Heart right ventricle (tissue), 16 donors: ENCODE measurements at places on chromosomes 5 and 9.
A peak's percentile ranks its signal among the peaks of the same experiment; 100 is the strongest.

- DNase-seq, result no peak
Observed at GRCh38 chr9:128862401-128862851, 19.3 kb downstream of the KYAT1 start.

- DNase-seq, result no peak
Observed at GRCh38 chr9:91868732-91869391, 81.2 kb downstream of the ROR2 start.

GRCh38 chr5:9112520-9113291 lies 433.2 kb downstream of the SEMA5A start:
- DNase-seq, result no peak

DNA sequence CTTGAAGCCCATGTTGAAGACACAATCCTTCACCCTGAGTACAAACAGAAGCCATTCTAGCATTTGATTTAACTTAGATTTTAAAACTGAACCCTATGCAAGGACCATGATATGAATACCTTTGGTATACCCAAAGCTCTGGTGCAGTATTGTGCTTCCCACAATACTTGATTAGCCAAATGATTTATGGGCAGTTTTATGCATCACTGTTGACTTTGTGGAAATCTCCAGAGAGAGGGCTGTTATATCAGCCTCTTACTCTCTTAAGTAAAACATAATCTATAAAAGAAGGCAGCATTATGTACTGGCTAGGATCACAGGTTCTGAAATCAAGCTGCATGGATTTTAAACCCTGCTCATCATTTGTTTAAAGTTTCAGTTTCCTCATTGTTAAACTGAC lies 762.8 kb downstream of the EFNA5 start:
- no peak for DNase-seq

DNA sequence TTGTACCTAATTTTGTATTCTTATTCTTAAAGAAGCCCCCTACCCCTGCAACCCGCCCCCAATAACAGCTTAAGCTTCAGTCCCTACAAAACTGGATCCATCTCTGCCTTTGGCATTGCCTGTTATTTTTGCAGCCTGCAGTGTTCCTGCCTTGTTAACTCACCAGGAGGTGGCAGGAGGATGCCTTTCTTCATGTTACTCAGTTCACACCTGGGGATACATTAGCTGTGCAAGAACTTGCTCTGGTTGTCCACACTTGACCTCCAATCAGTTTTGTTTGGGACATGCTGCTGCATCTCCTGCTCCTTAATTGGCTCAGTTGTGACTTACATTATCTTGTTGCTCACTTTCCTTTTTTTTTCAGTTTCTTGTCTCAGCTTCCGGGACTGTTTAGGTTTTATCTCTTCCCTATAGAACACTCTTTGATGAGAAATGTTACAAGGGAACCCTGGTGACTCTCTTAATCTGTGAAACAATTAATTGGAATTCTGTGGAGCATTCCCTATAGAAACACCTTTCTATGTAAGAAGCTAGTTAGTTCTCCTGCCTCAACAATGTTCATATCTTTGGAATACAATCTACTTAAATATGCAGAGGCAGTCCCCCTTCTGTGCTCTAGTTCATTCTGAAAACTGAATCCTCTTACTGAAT lies 467.7 kb upstream of the ACO1 start:
- DNase-seq, result no peak

DNA sequence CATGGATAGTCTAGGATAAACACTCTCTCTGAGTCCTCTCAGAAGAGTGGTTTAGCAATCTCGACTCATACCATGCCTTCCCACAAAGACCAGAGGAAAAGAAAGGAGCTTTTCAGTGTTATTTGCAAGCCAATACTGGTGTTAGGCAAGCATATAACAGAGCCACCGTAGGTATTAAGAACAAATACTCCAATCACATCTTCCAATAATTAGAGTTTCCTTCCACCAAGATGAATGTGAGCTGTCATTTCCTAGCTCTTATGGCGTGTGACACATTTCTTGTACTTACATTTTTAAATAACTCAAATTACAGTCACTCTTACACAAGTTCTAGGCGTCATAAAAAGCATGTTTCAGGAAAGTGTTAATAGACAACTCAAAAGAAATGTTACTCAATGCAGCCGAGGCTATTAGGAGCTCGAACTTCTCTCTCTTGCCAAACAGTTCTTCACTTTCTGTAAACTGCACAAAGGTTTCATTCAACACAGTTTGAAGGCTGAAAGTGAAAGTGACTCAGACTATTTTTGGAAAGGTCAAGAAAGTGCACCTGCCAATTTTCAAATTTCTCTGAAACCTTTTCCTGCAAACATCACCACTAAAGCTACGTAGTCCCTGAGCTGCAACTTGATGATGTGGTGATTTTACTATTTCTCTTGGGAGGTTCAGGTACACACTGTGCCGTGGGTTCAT lies 153.8 kb downstream of the AUH start:
- no peak for DNase-seq

GRCh38 chr9:109745335-109746283 lies 34.4 kb upstream of the PALM2AKAP2 start:
- peak; percentile 66 for DNase-seq

- DNase-seq, result no peak
Observed at GRCh38 chr5:9947225-9947714, 302.4 kb downstream of the ATPSCKMT start.

GRCh38 chr5:146005723-146006122 lies 69.3 kb downstream of the SH3RF2 start:
- DNase-seq, result no peak

DNA sequence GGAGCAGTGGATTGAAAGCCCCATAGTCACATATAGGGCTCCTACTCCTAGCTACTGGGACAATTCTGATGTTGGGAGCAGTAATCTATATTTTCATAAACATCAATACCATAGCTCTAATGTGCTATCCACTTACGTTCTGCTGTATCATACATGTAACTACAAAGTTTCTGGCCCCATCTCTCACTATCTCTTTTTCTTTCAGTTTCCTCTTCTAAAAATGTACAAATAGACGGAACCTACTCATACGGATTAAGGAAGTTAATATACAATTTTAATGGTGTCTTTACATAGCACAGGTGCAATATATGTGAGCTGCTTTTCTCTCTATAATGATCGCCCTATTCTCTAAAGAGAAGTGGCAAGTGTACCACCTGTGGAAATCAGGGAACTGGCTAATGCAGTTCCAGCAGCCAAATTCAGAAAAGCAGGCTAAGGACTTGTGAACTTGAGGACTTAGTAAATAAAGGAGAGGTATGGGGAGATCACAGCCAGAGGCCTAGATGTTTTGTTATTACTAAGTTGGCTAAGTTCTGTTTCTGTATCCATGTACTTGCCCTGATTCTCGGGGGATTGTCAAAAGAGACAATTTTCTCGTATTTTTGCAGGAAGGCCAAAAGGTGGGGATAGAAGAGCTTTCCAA lies 1021.9 kb downstream of the CDH12 start:
- no peak for DNase-seq

DNA sequence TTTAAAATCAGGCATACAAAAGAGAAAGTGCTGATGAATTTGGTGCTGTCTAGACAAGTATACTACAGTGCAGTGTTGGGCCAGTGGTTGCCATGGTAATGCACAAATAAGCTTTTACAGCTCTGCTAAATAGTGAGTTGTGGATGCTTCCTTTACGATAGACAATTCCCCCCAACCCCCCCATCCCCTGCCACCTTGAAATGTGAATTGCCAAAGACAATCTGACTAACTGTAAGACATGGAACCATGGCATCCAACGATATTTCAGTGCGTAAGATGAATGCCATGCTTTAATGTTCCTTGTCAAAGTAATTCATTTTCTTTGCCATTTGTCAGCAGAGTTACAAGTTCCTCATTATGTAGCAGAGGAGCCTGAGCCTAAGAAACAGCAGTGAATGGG lies 91.5 kb upstream of the NREP start:
- DNase-seq, result no peak

DNA sequence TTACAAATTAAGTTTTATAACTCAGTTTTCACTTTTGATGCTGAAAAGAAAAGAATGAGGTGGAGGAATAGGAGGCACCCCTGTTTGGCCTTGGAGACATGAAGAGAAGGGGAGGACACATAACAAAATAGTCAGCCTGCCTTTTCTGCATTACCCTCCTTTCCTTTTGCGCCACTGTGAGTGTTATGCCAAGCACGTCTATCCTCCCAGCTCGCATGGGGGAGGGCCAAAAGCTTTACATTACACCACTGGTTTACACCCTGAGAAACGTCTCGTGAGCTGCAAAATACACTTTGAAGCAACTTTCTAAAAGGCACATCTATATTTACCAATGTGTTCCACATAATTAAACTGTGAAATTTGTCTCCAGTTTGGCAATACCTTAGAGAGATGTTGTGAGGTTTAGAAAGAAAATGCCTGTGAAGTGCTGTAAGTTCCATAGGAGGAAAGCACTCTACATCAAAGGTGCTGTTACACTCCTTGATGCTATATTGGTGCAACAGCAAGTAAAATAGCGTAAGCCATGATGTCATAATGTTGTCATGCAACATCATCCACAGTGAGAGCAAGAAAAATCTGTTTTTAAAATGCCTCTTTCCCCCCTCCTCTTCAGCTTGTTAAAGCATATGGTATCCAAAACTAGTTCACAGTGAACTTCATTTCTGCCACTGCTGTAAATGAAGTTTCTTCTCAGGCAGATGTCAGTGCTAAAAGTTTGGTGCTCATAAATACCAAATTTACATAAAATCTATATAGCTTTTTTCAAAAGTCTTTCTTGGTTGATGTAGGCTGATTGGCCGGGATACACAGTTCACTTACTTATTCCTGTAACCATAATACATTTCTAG lies 50.3 kb downstream of the CETN3 start:
- no peak for DNase-seq

DNA sequence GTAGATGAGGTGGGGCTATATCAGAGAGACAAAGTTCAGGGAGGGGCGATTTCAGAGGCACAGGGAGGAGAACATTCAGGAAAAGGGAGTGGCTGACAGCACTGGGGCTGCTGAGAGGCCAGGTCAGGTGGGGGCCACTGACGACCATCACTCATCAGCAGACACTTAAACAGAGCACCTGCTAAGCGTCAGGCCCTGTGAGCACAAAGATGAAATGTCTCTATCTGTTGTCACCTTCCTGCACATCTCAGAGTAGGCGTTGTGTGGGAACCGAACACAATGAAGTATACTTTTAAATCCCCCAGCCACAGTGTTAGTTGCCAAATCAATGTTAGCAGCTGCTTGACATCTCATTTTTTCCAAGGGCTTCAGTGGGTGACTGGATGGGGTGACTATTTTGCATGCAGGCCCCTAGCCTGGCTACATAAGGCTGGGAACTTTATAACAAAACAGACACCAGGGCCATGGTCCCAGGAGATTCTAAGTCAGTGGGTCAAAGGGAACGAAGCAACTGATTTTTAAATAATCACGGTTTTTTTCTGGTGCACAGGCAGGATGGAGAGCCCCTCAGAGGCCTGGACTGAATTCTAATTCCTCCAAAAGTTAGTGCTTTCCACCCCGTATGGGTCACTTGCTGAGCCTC lies 31.1 kb upstream of the ANKRD18A start:
- no peak for DNase-seq

DNA sequence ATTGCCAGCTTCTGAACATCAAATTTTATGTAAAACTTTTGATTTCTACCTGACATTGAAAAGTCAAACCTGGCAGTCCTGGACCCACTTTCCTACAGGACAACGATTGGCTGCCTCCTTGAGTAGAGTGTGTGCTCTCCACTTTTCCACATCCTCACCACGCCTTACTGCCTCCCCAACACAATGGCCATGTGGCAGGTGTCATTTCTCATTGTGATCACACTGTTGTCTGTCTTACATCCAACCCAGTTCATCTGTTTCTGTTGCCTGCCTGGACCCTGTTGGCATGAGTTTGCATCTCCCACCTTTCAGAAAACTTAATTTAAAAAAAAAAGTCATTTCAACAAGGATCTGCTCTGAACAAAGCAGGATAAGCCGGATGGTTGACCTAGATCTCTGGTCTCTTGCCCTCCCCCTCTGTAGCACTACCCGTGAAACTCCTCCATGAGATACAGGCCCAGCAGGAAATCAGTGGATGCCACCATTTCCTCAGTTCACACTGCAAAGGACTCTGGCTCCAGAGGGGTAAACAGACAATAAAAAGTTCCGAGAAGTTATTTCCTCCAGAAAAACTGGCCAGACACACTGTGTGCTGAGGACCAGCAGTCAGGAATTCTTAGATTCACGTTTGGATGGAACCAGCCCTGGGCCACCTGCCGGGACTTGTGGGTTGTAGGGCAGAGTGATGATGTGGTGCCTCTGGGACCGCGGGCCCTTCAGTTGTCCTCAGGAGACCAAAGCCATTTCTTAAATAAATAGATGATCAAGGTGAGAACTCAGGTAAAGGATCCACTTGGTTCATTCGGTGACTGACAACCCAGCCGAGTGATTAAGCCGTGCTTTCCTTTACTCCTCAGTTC lies 48.6 kb downstream of the AMBP start:
- no peak for DNase-seq

DNA sequence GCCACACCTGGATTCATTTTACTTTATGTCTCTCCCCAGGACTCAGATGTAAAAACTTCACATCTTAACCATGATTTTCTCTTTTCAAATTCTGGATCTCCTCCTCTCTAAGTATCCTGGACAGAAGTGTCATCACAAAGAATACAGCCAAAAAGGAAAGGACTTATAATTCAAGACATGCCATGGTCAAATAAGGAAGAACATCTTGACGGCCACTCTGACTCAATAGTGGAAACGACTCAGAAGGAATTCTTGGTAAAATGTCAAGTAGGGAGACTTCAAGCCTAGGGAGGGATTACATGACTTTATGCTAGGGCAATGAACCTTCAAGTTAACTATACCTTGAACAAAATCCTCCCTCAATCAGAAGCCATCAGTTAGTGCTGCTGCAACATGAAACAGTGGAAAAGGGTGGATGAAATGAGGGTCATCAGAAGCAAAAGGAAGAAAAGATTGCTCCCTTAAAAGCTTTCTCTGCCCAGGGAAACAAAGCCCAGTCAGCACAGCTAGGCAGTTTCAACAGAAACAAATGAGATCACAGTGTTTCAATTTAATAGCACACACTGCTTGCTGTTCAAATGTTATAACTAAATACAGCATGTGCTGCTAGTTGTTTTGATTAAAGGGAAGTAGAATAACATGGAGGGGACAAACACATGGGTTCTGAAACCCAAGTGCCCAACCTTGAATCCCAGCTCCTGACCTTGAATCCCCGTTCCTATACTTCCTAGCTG lies 101.4 kb downstream of the LPAR1 start:
- DNase-seq, result no peak

- DNase-seq, result no peak
Observed at GRCh38 chr5:37002176-37002751, 125.7 kb downstream of the NIPBL start.

DNA sequence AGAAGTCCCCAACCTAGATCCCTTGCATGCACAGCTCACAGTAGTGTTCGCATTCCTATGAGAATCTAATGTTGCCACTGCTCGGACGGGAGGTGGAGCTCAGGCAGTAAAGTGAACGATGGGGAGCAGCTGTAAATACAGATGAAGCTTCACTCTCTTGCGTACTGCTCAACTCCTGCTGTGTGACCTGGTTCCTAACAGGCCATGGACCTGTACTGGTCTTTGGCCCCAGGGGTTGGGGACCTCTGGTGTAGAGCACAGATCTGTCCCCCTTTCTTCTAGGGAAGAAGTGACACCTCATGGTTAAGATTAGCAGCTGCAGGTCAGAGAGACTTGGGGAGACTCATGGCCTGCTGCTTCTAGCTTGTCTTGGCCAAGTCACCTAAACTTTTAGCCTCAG lies 7.1 kb downstream of the ARHGEF28 start:
- no peak for DNase-seq

GRCh38 chr9:131731644-131732043 lies 8.2 kb downstream of the RAPGEF1 start:
- DNase-seq, result no peak
